GM04504 (cell line): ENCODE measurements at places on chromosomes 1 and 21.

- DNase-seq = no peak
Measured at GRCh38 chr1:65904681-65905083, 112.0 kb downstream of the PDE4B start.

GRCh38 chr1:176837708-176838107, 326.8 kb downstream of the ASTN1 start:
- DNase-seq = no peak

DNA sequence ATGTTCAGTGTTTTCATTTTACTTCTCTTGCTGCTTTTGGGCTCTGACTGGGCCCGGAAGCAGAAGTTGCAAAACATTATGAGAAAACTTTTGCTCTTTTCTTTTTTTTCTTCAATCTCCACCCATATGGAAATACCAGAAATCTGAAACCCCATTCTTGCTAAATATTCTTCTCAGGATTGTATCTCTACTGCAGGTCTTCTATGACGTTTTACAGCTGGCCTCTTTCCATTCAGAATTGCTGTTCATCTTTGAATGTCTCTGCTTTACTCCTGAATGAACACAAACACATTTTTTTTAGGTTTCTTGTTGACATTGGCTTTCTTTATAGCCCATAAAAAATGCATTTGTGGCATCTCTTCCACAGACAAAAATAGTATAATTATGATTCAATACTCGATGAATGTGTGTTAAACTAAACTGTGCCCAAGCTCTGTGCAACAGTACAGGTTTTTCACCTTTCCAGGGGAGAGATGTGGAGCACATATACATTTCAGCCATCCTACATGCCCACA, 18.8 kb downstream of the PTPRC start:
- peak; percentile 100 for DNase-seq

DNA sequence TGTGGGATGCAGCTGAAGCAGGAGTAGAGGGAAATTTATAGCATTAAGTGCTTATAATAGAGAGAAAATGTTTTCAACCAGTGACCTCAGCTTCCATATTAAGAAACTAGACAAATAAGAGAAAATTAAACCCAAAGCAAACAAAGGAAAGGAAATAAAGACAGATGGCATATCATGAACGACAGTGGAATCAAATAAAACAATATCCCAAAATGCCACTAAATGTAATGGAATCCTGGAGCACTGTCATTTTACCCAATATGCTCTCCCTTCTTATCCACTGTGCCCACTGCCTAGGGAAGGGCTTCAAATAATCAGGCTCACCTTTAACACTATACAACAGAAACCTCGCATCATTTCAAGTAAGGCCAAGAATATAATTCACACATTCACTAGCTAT, 12.4 kb upstream of the CCN1 start:
- no peak for DNase-seq

- peak; percentile 94 for DNase-seq
Measured at GRCh38 chr1:55696181-55696754, 481.1 kb upstream of the USP24 start.

DNA sequence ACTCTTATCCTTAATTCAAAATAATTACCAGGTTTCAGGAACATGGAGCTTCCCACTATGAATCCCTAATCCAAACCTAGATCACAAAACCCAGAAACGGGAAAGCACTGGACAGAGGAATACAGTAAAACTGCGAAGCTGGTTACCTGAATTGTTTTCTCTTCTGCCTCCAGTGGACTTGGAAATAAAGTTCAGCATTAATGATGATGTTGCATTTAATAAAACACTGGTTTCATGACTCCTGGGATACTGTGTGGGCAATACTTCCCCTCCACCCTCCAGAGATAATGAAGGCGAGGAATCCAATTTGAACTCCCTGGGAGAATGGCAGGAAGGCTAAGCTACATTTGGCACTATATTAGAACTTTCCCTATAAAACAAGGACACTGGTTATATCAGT, 65.1 kb downstream of the WLS start:
- no peak for DNase-seq

DNA sequence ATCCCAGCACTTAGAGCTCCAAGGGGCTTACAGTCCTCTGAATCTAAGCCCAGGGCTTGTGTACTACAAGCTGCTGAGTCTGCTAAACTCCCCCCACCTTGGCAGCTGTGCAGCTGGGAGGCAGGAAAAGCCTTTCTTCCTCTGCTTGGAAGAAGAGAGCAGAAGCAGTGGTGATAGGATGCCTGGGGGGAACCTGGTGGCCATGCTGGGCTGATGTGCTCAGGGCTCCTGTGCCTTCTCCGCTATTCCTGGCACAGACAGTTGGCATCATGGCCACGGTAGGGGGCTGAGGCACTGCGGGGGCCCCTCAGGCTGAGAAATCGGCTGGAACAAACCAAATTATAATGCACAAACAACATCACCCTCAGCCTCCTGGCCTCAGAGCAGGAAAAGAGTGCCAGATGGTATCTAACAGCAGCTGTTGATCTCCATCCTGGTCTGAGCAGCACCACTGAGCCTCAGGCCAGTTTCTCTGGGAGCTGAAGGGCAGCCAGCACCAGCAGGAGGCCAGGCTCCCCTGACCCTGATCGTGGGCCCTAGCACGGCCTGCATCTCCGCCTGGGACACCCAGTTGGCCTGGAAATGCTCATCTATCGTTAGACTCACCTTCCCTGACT, 35.8 kb downstream of the ECE1 start:
- DNase-seq = no peak

- no peak for DNase-seq
Measured at GRCh38 chr1:160658814-160659193, 12.0 kb upstream of the SLAMF1 start.

DNA sequence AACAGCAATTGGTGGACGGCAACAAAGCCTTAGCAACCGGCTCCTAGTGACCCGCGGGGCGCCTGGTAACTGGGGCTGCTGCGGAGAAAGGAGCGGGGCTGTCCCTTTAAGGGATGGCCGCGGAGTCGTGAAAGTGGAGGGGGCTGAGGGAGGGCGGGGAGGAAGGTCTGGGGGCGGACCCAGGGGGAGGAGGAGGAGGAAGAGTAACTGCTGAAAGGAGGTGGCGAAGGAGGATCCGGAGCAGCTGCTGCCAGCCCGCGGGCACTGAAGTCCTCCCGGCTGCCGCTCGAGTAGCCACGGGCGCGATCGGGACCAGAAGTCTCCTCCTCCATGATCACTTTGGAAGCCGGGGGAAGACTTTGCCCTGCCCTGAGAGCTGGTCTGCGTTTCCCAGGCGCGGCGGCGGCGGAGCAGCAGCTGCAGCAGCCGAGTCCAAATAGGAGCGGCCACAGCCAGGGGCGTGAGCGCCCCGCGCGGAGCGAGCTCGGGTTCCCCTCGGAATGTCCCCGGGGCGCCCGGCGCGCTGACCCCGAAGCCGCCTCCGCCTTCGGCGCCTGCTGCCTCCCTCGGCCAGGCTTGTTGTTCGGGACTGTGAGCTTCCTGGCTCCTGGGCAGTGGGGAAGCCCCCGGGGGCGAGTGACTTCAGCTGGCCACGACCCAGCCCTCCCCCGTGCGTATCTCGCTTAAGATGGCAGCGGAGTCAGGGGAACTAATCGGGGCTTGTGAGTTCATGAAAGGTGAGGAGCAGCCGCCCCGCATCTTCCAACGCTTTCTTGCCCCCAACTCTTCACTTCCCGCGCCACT, at the start of gene CDC14A:
CDC14A (plus strand) TSS at position 240 of the 804 bp plus-strand sequence; CDS start at position 689, 449 bp downstream.
- peak; percentile 88 for DNase-seq
